ENCODE measurements at places on chromosomes 1 and 21. TPM values are rescaled to one million over a fixed set of nuclear protein-coding genes. Genes with fewer than 3 reads are reported as not detected.

DNA sequence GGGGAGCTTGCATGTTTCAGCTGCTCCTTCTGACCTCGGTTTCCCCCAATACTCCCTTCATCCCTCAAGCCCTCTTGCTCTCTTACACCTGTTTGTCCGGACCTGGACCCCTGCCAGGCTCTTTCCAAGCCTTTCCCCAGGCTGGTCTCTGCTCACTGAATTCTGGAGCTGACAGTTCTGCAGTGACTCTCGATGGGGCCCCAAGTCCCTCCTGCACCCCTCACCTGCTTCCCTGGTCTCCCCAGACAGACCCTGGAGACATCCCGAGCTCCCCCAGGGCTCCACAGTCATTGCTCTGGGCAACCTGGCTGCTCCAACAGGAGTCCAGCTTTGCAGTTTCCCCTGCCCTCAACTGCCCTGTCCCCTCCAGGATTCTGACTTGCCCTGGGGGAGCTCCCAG, 198.6 kb downstream of the GRIK3 start:
- DNase-seq, result no peak

Gene SYT11
- 37.8 TPM for total RNA-seq

- DNase-seq, result no peak
Measured at GRCh38 chr21:26412885-26413284, 160.2 kb downstream of the CYYR1 start.

GRCh38 chr21:41957991-41958766, 4.4 kb upstream of the C2CD2 start:
- peak; percentile 98 for DNase-seq

DNA sequence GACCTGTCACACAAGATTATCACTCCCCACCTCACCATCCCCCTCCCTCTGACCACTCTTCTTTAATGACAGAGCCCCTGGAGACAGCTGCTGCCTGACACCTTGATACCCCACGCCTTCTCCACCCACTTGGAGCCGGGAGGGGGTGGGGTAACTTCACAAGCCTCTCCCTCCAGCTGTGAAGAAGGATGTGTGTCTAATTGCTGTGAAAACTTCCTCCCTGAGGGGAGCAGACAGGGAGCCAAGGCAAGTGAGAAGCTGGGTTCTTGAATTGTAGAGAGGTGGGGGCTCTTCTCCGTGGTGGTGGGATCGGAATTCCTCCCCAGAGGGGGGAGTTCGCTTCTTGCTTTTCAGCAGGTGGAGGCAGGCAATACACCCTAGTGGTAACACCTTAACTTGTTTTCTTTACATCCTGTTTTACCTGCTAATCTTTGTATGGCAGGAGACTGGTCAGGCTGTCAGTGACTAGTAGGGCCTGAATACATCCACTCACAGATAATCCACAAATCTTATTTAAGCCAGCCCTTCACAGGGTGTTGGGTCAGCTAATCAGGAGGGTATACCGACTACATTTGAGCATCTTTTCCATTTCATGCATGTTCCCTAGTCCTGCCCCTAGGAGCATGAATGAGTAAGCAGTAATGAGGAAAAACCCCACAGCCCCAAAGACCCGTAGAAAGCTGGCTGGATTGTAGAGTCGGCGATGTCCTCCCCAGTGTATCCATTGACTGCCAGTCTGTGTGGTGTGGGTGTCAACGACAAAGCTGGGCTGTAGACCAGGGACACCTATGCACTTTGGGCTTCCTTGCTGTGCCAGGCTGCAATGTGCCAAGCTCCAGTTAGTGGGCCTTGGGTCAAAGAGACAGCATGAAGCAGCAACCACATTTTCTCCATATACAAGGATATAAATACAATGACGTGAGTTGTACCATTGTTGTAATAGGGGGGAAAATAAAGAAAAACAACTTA, 57.3 kb downstream of the NFASC start:
- no peak for DNase-seq

DNA sequence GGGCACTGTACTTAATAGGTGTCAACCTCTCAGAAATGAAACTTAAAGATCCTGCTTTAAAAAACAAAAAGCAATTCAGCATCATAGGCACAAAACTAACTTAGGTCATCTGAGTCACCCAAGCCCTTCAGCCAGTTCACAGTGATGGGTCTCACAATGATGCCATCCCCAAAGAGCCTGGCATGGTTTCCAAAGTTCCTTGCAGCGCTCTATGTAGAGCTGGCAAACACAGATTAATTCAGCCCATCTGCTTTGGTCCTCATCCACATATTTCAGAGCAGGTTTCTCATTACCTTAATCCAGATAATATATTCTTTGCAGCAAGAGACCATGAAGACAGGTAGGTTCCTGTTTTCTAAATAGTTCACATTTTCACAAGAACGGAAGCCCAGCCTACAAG, 14.6 kb upstream of the PLA2G2C start:
- no peak for DNase-seq

GRCh38 chr1:220430059-220430458, 97.9 kb upstream of the MARK1 start:
- DNase-seq, result no peak

DNA sequence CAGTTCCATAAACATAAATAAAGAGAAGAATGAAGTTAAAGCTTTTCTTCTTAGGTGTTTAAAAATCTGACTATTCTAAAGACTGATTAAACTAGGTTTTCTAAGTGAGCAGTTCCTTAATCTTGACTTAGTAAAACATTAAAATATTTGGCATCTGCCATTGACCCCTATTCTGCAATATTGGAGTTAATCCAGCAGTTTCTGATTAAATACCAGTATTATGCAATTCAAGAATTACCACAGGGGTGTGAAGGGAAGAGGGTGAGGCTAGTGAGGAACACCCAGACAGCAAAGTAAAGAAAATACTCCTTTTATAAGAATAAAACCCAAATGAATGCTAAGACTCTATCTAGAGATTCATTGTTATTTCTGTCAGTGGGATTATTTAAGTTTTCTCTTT, 40.9 kb downstream of the CLIC4 start:
- DNase-seq, result peak; percentile 21

DNA sequence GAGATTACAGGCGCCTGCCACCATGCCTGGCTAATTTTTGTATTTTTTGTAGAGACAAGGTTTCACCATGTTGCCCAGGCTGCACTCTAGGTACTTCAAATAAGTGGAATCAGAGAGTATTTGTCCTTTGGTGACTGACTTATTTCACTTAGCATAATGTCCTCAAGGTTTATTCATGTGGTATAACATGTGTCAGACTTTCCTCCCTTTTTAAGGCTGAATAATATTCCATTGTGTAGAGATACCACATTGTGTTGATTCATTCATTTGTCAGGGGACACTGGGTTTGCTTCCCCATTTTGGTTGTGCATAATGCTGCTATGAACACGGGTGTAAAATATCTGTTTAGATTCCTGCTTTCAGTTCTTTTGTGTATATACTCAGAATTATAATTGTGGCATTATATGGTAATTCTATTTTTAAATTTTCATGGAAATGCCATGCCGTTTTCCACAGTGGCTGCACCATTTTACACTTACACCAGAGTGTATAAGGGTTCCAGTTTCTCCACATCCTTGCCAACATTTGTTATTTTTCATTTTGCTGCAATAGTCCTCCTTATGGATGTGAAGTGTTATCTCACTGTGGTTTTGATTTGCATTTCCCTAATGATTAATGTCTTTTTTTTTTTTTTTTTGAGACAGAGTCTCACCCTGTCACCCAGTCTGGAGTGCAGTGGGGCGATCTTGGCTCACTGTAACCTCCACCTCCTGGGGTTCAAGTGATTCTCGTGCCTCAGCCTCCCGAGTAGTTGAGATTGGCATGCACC, 35.1 kb downstream of the IL6R start:
- no peak for DNase-seq

DNA sequence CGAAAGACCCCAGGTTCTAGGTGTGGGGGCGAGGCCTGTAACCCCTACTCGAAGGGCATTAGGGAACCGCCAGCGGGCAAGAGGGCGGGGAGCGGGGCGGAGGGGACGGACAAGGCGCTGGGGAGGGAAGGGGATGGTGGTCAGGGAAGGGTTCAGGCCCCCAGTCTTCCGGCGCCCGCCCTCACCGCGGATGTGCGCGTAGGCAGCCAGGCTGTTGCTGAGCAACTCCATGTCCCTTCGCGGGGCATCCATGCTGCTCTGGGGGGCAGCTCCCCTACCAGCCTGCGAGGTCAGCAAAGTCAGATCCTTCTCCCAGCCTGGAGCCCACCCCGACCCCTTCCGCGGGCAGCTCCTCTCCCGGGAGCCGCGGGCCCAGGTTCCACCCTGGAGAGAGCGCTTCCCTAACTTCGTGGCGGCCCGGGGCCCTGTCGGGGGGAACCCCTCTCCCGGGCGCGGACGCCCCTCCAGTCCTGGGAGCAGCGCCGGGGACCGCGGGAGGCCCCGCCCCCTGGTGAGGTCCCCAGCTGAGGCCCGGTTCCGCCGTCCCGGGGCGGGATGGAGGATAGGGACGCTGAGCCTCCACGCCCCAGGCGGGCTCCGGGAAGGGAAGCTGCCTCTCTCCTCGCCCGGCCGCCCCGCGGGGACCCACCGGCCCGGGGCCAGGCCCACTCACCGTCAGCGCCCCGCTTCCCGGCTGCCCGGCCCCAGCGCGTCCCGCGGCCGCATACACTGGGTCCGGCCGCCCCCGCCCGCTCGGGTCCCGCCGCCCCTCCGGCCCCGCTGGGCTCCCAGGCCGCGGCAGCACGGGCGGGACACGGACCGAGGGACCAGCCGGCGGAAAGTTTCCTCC, 434 bp downstream of the EVA1B start:
- DNase-seq, result peak; percentile 59

Data from IMR-90 (cell line).